ENCODE measurements at places on chromosomes 16 and 17.

DNA sequence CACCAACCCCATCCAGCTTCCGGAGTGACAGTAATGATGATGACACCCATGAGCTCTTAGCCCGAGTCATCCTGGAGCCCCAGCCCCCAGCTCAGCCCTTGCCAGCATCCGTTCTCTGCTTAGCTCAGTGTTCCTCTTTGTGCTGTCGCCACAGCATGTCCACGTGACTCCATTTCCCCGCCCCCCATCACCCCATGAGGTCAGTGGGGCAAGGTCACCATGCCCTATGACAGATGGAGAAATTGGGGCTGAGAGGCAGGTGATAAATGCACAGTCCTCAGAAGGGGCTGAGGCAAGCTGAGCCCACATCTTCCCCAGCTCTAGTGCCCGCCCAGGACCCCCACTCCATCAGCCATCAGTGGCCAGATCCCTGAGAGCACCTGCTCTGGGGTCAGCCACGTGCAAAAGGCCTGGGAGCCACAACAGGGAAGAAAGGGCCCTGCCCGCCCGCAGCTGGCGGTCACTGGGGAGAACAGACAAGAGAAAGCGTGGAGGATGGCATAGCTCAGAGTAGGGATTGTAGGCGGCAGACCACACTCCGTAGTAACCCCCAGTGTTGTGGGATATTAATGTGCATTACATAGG lies 17.1 kb downstream of the ITGB4 start:
- no peak for DNase-seq

DNA sequence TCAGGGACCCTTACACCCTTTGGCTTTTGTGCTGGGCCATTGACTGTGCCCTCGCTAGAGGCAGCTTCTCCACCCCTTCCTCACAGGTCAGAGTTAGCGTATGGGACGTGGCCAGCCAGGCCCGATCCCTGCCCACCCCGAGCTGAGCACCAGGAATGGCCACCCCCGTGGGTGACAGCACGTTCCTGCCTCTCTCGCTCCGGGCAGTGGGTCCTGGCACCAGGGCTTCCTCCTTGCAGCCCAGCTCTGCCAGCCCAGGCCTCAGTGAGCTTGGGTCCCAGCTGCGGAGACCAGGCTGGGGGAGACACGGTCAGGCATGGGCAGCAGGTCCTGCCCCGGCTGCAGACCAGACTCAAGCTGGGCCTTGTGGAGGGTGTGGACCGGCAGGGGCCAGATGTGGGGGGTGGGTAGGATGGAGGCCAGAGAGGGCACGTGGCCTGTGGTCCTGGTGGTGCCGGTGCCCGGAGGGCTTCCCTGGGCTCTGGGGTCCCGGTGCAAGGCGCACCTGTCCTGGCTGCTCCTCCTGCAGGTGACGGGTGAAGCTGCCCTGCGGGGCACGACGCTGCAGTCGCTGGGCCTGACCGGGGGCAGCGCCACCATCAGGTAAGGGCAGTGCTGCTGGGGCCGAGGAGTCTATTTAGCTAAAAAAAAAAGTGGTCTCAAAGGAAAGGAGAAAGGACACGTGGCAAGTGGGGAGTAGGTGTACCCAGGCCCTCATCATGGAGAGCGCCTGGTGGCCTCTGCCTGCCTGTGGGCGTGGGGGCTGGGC lies 18.2 kb downstream of the ASPSCR1 start:
- DNase-seq = no peak

DNA sequence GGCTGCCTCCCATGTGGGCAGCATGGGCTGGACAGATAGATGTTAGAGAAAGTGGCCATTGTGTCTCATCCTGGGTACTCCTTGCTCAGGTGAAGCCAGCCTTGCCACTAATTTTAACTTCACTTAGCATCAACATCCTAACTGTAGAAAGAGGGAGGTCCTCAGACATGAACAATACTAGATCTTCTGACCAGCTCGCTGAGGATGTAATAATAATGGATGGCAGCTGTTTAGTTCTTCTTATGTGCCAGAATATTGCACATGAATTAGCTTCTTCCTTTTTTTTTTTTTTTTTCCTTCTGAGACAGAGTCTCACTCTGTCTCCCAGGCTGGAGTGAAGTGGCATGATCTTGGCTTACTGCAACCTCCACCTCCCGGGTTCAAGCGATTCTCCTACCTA lies 232.4 kb downstream of the CCDC182 start:
- DNase-seq = no peak

DNA sequence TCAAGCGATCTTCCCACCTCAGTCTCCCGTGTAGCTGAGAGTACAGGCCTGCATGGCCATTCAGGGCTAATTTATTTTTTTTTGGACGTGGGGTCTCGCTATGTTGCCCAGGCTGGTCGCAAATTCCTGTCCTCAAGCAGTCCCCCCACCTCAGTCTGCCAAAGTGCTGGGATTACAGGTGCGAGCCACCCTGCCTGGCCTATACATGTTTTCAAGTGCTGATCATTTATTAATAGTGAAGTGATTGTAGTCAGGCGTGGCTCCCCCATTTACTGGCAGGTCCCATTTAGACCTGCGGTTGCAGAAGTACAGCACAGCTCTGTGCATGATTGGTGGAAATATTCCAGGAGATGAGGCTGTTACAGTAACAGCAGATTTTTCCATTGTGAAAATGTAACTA lies 8.4 kb downstream of the FOXK2 start:
- DNase-seq = no peak

DNA sequence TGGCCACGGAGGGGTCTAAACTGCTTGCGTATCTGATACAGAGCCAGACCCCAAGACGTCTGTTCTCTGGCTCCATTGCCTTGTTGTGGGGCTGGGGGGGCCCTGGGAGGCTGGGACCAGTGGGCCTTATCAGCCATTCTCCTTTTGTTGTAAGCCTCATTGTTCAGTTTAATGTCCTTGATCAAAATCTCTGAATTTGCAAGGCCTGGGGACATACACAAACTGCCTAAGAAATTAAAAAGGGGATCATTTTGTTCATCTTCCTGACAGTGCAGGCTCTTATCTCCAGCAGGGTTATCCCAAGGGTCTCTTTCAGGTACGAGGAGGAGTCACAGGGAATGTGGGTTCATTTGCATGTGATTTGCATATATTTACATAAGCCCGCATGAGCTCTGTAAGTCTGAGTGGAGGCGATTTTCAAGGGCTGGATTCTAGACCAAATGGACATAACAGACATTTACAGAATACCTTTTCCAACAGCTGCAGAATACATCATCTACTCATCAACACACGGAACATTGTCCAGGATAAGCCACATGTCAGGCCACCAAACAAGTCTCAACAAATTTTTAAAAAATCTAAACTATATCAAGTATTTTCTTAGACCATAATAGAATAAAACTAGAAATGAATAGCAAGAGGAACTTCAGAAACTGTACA lies 269.8 kb downstream of the RBFOX1 start:
- DNase-seq = no peak

- DNase-seq = no peak
Observed at GRCh38 chr16:12390644-12391043, 413.0 kb downstream of the CPPED1 start.

DNA sequence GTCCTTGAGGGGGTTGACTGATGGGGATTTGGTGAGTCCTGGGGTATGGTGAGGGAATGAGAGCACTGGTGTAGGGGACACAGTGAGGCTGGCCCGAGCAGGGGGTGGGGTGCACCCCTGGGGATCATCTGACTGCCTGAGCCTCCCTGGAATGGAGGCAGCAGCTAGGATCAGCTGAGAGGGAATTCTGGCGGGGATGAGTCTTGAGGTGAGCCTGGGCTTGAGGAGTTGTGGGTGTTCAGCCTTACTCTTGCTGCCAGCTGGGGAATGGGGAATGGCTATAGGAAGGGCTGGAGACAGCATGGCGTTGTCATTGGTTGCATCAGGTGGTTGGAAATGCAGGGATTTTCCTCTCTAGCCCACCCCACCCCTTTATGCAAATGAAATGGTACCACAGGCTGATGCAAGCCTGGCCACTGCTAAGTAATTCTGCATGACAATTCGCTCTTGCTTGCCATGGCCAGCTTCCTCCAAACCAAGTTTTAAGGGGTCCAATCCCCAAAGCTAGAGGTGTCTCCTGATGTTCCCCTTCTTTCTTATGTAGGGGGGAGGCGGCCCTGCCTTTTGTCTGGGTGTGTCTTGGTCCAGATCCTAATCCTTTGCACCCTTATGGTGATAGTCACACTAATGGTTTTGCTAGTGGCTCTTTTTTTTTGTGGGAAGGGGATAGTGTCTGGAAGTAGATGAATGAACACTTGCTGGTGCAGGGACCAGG lies 7.5 kb downstream of the NFE2L1 start:
- no peak for DNase-seq

DNA sequence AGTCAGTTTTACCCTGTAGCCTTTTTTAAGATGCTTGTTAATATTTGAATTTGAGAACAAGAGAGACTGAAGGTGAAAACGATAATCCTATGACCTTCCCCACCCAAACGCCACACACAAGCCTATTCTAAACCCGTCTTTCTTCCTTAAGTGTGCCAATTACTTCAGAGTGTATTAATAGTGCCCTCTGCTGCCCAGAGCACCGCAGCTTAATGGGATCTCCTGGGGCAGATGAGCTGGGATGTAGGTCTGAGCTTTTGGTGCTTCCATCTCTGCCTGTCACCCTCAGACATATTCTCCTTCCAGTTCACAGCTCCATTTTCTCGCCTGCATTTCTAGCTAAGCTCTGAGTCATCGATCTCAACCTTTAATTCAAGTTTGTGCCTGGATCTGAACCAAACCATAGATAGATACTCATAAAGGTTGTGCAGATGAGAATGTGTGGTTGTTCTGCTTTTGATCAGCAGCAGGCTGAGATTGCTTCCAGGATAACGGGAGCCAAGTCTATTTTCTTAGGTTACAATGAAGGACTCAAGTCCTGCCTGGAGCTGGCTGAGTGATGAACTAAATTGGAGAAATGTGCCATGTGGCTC lies 46.4 kb upstream of the CDH13 start:
- no peak for DNase-seq

DNA sequence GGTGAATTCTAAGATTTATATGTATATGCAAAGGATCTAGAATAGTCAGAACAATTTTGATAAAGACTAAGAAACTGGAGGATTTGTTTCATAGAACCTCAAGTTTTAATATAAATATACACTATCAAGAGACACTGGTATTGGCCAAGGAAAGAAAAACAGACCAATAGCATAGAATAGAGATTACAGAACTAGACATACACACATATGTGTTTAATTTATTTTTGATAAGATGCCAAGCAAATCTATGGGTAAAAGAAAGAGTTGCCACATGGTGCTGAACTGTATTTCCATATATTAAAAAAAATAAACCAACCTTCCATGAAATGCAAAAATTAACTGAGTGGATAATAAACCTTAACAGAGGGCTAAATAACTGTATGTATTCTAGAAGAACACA lies 27.9 kb upstream of the LRRC37A3 start:
- DNase-seq = no peak

DNA sequence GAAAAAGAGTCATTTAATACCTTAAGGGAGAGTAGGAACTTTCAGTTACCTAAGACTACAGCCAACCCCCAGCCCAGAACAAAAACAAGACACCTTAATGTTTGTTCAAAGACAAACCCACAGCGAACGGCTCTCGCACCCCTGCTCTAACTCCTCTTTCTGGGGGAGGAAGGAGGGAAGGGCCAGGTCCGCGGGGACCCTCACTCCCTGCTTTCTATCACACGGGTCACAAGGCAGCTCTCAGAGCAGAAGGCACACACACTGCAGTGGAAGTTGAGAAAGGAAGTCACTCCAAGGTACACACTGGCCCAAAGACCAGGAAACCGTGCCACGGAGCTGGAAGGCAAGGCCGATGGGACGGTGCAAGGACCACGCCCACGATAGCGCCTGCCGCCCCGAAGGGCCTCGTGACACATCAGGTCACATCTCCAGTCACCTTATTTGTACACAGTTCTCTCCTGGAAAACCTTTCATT lies 10.0 kb downstream of the LITAFD start:
- no peak for DNase-seq

- DNase-seq = no peak
Observed at GRCh38 chr17:73247726-73248125, 14.0 kb downstream of the CPSF4L start.

GRCh38 chr16:83676086-83676485 lies 131.7 kb upstream of the HSBP1 start:
- no peak for DNase-seq

DNA sequence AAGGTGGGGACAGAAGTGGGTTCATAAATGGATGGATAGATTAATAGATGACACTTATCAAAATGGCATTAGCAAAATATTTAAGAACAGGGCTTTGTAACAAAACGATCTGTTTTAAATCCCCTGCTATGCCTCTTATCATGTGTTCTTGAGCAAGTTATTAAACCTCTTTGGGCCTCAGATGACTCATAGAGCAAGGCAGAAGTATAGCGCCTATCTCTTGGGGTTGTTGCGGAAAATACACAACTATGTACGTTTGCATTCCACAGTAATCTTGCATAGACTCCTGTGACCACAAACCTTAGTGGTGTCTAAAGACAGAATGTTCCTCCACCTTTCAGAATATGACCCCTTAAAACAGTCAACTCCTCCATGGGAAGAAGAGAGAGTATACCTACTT lies 116.8 kb downstream of the CDYL2 start:
- no peak for DNase-seq

Measured in activated CD4-positive, alpha-beta T cell treated with anti-CD3 and anti-CD28 coated beads, Interleukin-2, amount 50 U/mL, for 4 hours (primary cell).